Stimulated activated CD4-positive, alpha-beta T cell treated with anti-CD3 and anti-CD28 coated beads, Interleukin-2, amount 100 ng/mL, for 24 hours (primary cell): ENCODE measurements at places on chromosomes 3 and 15.
A peak's percentile ranks its signal among the peaks of the same experiment; 100 is the strongest.

GRCh38 chr15:79896634-79897379 lies at the start of gene MTHFS:
Gene MTHFS (minus strand): TSS chr15:79897014. CDS start chr15:79896988, 26 bp downstream.
- DNase-seq, result peak; percentile 77

DNA sequence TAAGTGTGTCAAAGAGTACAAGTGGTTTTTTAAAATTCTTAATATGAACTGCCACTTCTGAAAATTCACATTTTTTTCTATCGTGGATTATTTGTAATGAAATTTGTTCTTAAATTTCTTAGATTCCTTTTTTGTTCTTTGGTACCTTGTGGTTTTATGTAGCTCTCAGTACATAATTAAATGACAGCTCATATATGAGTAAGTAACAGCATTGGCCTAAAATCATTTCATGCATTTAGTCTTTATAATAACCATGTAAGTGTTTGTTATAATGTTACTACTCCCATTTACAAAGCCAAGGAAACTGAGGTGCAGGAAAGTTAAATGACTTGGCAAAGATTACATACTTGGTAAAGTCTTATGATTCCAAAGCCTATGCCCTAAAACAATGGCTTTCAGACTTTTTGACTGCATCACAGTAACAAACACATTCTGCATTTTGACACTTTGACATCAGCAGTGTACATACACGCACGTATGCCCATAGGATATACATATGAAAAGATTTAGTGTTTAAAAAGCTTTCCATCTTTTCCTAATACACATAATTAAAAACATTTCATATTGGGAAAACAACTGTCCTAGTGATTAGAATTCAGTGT lies 14.9 kb downstream of the SPRED1 start:
- no peak for DNase-seq

- no peak for DNase-seq
Measured at GRCh38 chr15:78045189-78045588, 32.3 kb downstream of the TBC1D2B start.

- DNase-seq, result no peak
Measured at GRCh38 chr3:100059472-100059871, 54.8 kb downstream of the FILIP1L start.

GRCh38 chr3:55270976-55271375 lies 216.1 kb downstream of the WNT5A start:
- no peak for DNase-seq

DNA sequence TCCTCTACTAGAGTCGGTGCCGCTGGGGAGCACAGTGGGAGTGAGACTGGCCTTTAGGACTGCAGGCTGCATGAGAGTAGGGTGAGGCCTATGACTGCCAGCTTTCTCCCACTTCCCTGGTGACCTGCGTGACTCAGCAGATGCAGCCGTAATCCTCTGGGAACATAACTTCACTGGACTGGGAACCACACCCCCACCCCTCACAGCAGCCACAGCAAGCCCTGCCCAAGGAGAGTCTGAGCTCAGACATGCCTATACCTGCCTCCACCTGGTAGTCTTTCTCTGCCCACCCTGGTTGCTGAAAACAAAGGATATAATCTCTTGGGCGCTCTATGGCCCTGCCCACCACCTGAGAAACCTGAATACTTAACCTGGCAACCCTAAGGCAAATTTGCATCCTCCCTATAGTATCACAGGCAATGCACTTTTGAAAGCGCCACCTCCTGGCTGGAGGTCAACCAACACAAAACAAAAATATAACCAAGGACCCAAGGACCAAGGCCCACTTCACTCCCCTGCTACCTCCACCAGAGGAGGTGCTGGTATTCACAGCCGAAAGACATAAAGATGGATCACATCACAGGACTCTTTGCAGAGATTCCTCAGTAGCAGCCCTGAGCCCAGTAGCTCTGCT lies 308.9 kb downstream of the CTNNB1 start:
- DNase-seq, result no peak

- DNase-seq, result no peak
Measured at GRCh38 chr3:178419071-178419470, 117.2 kb upstream of the KCNMB2 start.

- DNase-seq, result no peak
Measured at GRCh38 chr15:32659340-32660155, 18.0 kb downstream of the SCG5 start.

GRCh38 chr3:64612916-64613526 lies 74.8 kb downstream of the ADAMTS9 start:
- no peak for DNase-seq

DNA sequence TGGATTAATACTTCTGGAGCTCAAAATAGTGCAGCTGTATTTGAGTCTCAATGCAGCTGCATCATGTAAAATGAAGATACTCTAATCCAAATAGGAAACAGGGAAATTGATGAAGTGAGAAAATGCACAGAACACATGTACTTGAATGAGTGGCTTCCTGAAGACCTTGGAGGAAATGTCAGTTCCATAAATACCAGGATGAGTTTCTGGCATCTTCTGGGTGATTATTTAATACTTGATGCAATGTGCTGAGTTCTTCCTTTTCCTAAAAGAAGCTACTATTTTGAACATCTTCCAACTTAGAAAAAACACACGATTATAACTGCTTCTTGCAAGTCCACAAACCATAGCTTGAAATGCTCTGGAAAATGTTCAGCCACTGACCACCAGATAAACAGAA lies 162.8 kb downstream of the SLC9A9 start:
- DNase-seq, result no peak

DNA sequence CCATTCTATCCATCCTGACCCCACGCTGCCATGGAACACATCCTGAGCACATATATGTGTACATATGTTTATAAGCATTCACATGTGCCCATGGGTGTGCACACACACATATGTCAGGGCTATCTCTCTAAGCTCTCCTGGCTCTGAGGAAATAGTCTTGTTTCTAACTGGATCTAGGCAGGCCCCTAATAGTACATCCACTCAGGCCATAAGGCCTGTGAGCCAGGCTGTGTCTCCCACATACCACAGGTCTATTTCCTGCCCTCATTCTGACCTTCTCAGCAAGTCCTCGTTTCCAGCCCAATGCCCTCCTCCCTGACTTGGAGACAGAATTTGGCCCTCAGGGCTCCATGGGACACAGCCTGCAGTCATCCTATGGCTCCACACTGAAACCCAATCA lies 284.8 kb upstream of the CTNNB1 start:
- DNase-seq, result no peak

DNA sequence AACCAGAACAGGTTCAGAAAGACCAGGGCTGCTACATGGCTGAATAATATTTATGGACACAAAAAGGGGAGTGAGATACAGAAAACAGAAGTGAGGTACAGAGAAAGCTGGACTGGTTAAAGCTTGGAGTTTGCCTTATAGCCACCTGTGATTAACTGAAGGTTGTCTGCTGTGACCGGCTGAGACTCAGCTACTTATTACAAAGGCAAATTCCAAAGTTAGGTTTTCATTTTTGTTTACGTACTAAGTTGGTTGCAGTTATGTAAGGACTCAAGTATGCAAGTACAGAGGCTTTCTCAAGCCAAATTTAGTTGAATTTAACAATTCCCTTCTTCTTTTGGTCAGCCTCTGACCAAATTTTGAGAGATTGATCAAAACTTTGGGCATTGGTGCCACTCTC lies 264.6 kb downstream of the THSD4 start:
- no peak for DNase-seq

DNA sequence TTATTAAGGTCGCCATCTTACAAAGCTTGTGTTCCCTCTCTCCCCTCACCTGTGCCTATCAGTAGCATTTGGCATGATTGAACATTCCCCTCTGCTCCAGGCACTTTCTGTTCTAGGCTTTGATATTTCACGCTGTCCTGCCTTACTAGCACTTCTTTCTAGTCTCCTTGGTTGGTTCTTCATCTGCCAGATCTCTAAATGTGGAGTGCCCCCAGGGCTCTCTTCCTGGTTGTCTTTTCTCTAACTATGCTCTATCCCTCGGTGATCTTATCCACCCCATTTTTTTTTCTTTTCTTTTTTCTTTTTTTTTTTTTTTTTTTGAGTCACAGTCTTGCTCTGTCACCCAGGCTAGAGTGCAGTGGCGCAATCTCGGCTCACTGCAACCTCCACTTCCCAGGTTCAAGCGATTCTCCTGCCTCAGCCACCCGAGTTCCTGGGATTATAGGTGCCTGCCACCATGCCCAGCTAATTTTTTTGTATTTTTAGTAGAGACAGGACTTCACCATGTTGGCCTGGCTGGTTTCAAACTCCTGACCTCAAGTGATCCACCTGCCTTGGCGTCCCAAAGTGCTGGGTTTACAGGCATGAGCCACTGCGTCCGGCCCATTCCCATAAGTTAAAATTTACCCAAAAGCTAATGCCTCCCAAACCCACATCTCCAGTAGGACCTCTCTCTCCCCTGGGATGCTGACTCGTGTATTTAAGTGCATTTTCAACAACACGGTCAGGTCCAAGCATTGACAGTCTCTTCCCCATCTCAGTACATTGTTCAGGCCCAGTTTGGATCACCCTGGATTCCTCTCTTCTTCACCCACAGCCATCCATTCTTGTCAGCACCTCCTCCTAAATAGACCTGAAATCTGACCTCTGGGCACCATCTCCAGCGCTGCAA lies 5.2 kb downstream of the NUSAP1 start:
- no peak for DNase-seq
